Fibroblast of the aortic adventitia (primary cell): ENCODE measurements at places on chromosomes 5 and 9. TPM values are rescaled to one million over a fixed set of nuclear protein-coding genes. Genes with fewer than 3 reads are reported as not detected.

ELAVL2 gene
- total RNA-seq, result 0.81 and 0.98 TPM in 2 replicates

GALNT12 gene
- total RNA-seq, result 24.9 and 138 TPM in 2 replicates

DNA sequence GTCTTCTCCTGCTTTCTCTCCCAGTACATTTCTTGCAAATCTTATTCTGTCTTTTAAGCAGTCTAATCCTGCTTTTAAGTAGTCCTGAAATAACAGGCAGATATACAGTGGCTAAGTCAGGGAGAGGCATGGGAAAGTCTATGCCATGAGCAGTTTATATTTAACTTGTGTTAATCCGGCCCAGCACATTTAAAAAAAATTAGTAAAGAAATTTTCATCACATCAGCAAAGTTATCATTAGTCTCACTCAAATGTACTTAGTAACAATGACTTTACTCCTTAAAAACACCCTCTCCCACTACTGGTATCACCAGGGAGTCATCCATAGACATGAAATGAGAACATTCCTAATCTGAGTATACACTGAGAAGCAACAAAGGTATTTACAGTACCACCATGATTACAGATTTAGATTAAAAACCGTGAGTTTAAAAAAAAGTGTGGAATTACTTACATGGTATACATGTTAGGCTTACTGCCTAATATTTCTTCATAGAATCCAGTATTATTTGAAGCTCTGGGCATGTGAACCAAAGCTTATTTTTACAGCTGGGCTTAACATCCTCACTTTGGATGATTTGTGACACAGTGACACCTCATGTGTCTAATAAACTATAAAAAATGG is 75.9 kb upstream of the DAB2 start:
- DNase-seq, result no peak

CDH18 gene
- total RNA-seq, result 2.2 and 16.6 TPM in 2 replicates

- no peak for DNase-seq
Observed at GRCh38 chr5:132768485-132768868, 8.6 kb downstream of the SEPTIN8 start.

DNA sequence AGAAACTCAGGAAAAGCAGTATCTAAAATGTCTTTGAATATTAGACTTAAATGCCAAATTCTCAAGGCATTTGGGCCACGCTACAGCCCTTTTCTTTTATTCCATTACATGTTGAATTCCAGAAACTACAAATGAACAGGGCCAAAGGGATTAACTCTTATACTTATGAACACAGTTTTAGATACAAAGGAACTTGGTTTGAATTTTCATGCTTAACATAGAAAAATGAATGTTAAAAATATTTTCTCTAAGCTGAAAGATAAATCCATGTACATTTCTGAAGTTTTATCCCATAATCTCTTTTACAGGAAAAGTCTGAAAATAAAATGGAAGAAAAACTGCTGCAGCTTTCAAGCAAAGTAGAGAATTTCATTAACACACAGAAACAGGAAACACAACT is 56.8 kb downstream of the FAM81B start:
- no peak for DNase-seq

DNA sequence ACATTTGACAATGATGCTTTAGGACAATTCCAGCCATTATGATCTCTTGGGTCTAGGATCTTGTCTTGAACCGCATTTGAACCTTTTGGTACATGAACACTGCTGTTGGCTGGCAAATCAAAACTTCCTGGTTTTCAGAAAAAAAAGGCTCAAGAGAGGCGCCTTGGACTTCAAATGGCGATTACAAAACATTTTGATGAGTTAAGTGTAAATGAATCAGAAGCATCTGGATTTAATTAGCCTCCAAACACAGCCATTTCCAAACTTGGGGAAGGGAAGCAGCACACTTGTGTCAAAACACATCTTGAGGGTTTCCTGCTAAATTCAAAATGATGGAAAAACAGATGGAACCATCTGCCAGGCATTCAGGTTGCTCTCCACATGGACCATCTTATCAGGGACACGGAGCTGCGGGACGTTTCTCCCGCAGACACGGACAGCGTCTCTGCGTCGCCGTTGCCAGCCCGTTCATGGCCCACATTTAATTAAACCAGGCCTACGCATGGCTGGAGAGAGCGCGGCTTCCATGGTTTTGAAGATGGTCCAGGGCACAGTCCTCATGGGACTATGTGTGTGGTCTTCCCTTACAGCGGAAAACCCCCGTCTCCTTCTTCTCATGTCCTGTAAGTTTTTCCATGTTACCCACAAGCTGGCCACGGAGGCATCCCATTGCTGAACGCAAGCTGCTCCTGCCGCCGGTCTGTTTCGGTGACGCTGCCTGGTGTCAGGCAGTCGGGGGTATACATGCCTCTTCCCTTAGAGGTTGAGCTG is 55.8 kb upstream of the PTCH1 start:
- DNase-seq, result peak; percentile 51

GRCh38 chr5:120882038-120882775 is 418.1 kb downstream of the PRR16 start:
- DNase-seq, result no peak

GRCh38 chr9:133037775-133038515 is 7.1 kb downstream of the GTF3C5 start:
- no peak for DNase-seq

DNA sequence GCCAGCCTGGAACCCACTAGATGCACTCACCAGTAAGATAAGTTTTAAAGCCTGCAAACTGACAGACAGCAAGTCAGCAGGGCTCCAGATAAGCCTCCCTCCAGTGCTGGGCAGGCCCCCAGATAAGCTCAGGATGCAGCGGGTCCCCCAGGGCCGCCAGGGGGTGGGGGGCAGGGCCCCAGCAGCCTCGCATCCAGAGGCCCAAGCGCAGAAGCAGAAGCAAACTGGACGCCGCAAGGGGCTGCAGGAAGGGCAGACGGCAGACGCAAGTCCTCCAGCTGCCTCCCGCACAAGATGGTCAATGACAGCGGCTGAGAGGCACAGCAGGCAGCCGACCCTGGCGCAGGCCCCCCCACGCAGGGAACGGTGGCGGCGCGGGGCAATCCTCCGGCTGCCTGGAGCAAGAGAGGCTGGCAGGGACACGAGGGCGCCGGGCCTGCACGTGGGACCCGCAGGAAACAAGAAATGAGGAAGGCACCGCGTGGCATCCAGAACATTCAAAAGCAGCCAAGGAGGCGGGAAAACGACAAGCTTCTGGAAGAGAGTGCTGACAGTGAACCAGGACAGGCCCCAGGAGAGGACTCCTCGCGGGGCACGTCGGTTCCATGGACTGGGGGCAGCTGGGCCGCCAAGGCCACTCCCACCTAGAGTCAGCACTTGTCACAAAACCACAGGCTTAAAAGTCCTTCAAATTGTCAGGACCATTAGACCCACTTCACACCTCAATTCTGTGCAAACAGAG is 49.8 kb downstream of the ROR2 start:
- no peak for DNase-seq

DNA sequence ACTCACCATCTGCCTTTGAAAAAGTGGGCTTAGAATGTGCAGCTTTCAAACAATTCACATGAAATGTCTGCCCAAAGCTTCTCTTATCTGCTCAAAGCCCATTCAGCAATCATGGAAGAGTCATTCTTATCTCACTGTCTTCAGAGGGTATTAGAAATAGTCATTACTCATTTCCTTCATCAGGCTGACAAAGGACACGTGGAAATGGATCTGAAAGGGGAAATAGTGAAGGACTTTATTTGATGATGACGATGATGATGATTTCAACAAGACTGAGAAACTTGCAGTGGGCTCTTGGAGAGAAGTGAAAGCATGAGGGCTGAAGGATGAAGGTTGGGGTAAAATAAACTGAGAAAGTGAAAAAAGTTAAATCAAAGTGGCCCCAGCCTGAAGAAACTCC is 194.3 kb downstream of the SMARCA2 start:
- peak; percentile 44 for DNase-seq

DNA sequence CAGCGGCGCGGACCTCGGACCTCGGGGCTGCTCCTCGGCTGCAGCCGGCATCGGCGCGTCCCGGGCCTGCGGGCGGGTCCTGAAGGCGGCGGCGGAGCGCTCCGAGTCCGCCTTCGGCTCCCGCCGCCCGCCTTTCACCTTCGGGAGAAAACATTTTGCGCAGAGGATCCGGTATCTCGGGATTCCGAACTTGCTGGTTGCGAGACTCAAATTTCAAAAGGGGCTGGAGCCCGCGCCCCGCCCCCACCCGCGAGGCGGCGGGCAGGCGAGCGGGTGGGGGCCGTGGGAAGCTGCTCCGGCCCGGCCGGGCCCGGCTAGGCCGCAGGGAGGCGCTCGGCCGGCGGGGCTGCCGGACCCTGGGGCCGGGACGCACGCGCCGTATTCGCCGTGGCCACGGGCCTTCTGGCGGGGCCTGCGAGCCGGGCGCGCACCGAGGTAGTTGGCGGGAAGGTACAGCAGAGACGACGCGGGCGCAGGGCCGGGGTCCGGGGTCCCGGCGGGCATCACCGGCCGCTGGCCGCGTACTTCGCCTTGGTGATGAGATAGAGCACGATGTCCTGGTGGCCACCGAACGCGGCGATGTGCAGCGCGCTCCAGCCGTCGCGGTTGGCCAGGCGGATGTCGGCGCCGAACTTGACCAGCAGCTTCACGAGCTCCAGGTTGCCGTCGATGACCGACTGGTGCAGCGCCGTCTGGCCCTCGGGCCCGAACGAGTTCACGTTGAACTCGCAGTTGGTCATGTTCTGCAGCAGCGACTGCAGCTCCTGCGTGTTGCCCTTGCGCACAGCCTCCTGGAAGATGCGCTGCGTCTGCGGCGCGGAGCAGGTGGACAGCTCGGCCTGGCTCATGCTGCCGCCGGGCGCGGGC is 757 bp downstream of the NRARP start:
- peak; percentile 25 for DNase-seq

MAPKAP1 gene
- 90.6 and 95.0 TPM in 2 replicates for total RNA-seq

NCS1 gene
- 10.7 and 39.2 TPM in 2 replicates for total RNA-seq

GRCh38 chr5:3009605-3010004 is 258.1 kb upstream of the IRX2 start:
- DNase-seq, result no peak

GLRA1 gene
- total RNA-seq, result not detected in 2 replicates

DNA sequence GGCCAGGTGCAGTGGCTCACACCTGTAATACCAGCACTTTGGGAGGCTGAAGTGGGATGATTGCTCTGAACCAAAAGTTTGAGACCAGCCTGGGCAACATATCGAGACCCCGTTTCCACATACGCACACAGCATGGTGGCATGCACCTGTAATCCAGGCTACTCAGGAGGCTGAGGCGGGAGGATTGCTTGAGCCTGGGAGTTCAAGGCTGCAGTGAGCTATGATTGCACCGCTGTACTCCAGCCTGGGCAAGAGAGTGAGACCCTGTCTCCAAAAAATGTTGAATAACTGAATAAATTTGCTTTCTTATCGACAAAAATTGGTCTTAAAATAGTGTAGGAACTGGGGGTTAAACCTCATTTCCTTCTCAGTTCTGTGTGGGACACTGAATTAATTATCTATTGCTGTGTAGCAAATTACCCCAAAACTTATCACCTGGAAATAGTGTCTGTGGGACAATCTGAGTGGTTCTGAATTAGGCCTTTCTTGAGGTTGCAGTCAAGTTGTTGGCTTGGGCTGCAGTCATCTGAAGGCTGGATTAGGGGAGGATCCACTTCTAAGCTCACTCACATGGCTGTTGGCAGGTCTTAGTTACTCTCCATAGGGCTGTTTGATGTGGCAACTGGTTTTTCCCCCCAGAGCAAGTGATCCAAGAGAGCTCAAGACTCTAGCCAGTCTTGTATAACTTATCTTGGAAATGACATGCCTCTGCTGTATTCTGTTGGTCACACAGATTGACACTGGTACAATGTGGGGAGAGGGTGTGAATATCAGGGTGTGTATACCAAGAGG is 2.0 kb downstream of the SNX30 start:
- DNase-seq, result peak; percentile 53

DNA sequence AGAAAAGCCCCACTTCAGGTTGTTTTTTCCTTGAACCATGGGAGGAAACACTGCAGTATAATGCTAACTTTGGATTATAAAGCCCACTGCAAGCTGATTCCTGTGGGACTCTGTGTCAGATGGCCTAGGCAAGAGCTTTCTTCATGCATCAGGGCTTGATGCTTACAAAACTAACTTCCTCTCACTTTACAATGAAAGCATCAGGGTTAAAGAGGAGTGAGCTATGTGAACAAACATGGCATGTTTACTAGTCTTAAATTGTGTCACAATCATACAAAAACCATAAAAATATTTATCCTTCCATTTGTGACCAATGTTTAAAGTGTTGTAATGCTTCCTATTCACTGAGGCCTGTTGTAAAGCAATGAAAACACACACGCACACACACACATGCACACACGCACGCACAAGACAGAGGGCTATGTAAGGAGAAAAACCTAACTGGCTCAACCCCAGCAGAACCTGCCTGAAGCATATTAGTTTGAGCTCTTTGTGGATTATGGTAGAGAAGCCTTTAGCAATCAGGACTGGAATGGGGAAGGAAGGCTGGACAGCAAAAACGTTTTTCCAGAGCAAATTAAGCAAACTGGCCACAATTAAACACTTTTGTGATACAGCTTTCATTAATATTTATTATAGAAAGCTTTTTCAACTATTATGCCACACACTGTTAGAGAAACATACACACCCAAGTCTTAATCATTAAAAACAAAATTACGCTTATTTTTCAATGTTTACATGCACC is 122.2 kb downstream of the AUH start:
- DNase-seq, result no peak

- no peak for DNase-seq
Observed at GRCh38 chr9:86545090-86545489, 190.9 kb upstream of the TUT7 start.

RASEF gene
- 0.27 and 0.41 TPM in 2 replicates for total RNA-seq

DNA sequence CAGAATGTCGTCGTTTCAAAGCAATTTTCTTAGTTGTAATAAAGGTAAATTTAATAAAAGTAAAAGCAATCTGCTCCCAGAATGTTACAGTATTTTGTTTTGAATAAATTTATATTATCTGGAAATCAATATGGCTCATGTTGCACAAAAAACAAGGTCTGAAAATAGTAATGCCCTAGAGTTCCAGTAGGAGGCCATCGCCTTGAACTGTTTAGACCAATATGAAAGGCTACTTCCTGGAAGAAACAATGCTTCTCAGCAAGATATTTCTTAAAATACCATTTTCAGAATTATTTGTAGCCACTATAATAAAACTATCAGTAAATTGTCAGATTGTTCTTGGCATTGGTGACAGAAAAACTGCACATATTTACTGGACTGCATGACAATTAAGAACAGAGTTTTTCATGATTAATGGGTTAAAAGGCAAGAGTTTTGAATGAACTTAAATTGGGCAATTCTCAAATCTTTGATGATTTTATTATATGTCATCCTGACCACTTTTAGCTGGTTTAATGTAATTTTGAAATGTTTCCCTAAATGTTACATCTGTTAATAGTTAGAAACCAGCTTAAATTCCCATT is 153.2 kb downstream of the COMMD10 start:
- no peak for DNase-seq

GRCh38 chr5:74393943-74394342 is 246.6 kb downstream of the ENC1 start:
- DNase-seq, result no peak

- DNase-seq, result no peak
Observed at GRCh38 chr5:95172659-95173058, 112.2 kb downstream of the MCTP1 start.

CACNA1B gene
- under 0.01 and 0.16 TPM in 2 replicates for total RNA-seq

GRCh38 chr5:151781201-151781600 is 9.4 kb downstream of the G3BP1 start:
- DNase-seq, result no peak
